ENCODE measurements at places on chromosomes 4 and X.

GRCh38 chrX:108945883-108946523, 209.6 kb upstream of the IRS4 start:
- DNase-seq: no peak

GRCh38 chrX:97968376-97969163, 1084.9 kb downstream of the RPA4 start:
- DNase-seq: no peak

DNA sequence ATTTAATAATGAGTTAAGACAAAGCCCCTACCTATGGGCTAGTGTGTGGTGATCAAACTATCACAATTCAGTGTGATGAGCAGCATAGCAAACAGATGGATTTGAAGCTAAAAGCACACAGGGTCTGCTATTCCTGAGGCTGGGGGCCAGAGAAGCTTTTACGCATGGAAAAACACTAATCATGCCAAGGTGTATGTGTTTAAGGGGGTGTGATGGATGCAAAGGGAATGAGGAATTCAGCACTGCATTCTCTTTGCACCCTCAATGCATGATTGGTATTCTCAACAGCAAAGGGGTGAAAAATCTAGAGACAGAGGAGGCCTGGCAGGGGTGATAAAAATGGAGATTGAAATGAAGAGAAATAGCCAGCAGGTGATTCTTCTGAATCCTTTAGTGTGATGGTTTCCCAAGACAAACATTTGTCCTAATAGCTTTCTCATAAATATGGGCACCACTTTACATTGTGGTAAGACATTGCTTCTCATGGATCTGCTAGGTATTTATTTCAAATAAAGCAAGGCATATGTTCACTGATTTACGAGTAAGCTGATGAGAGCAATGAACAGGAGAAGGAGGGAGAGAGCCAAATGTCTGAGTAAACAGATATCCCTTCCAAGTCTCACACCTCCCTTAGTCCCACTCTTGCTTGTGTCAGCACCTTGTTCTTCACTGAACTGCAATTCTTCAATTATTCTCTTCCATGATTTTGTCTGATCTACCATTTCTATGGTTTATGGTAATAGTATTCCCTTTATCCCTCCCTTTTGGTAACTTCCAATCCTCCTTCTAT, 15.7 kb downstream of the C1QTNF7 start:
- no peak for DNase-seq

DNA sequence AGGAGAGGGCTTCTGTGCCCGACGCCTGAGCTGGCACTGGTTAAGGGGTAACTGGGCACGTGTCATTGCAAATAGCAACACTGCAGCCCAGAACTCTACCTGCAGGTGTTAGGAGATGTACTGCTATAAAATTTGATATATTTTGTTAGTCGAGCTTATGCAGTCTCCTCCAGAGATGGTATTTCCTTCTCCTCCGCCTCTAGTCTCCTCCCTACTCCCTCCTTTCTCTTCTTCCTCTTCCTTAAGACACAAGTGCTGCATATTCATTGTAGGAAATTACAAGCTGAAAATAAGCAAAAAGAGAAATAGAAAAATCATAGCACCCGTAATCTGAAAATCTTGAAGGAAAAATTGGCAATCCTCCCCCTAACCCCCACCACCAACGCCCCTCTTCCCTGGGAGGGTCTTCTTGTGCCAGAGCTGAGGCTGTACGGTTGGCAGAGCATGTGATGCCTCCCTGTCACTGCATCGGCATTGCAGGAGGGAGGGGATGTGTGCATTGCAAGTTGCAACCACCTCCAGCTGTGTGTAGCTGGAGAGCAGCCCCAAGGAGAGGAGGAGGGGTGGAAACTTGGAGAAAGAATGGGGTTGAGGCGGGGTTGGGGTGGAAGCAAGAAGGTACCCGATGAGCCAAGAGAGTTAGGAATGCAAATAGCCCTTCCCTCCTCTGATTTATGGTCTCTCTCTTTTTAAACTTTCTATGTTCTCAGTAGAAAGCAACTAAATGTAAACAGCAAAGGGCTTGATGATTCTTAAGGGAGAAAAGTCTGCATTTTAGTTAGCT, 48.3 kb upstream of the MND1 start:
- DNase-seq: no peak

GRCh38 chr4:66059556-66059955, 389.3 kb upstream of the EPHA5 start:
- DNase-seq: no peak

GRCh38 chr4:152073351-152074087, 312.7 kb upstream of the GATB start:
- peak; percentile 83 for DNase-seq

- no peak for DNase-seq
Observed at GRCh38 chrX:115940888-115941332, 229.6 kb upstream of the AGTR2 start.

- DNase-seq: peak; percentile 70
Observed at GRCh38 chrX:25015486-25016360, at the start of gene ARX. TSS of gene ARX (minus strand) at chrX:25015965. CDS start at chrX:25015737, 228 bp downstream.

GRCh38 chr4:158033416-158034120, 139.3 kb downstream of the GASK1B start:
- no peak for DNase-seq

DNA sequence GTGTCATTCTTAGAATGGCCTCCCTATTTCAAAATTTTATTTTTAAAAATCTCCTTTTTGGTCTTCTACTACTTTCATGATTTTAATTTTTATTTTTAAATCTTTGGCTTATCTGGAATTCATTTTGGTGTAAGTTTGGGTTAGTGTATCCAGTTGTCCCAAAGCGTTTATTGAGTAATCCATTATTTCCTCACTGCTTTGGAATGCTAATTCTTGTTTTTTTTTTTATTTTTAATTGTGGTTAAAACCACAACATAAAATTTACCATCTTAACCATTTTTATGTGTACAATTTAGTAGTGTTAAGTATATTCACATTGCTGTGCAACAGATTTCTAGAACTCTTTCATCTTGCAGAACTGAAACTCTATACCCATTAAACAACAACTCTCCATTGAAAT, 8.7 kb downstream of the CITED1 start:
- no peak for DNase-seq

DNA sequence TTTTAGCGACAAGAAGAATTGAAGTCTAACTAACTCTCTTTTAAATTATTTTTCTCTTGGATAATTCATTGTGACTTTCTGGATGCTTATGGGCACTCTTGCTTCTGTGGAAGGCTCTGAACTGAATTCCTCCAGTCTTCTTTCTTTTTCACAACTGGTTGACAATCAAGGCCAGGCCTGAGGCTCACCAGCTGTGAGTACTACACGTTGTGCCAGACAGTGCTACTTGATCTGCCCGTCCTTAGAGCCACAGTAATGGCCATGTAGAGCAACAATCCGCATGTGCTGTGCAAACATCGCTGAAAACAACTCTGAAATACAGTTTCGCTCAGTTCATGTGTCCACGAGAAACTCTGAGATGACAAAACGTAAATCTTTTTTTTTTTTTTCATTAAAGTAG, 1336.3 kb upstream of the AGA start:
- no peak for DNase-seq

DNA sequence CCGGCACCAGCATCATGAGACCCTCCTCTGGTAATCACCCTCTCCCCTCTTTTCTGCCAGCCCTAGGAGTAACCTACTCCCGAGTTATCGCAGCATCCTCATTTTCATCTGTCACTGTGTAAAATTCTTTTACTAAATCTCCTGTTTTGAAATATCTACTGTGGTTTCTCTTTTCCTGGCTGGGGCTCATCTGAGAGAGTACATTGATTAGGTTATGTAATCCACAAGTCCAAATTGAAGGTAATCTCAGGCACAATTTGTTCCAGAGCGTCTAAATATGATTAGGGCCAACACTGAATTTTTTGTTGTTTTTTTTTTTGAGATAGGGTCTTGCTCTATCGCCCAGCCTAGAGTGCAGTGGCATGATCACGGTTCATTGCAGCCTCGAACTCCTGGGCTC, 142.4 kb downstream of the SMIM20 start:
- DNase-seq: no peak

DNA sequence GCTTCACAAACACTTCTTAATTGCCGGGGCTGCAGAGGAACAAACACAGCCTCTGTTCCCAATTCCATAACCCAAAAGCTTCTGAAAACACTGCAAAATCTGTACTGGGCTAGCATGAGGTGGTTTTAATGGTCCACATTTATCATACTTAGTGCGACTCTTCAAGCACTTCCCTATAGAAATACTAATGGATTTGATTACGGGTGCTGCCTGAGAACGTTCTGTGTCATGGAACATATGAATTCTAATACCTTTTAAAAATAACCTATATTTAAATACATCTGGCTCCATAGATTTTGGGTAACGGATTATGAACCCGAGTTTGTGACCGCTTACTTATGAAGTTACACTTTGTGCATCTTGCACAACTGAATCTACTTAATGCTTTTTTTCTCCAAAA, 35.4 kb upstream of the STS start:
- no peak for DNase-seq

DNA sequence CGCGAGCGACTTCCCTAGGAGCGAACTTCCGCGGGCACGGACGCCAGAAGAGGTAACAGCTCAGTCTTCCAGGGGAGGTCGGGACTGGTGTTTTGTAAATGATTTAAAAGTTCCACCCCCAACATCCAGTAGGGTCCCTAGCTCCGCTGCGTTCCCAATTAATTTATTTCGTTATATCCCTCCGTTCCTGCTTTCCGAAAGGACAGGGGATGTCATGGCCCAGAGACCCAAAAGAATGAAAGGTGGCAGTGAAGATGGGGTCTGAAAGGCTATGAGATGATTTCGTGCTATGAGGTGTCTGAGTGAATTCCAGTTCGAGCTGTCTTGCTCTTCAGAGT, 373 bp upstream of the SMIM43 start:
- DNase-seq: no peak

- no peak for DNase-seq
Observed at GRCh38 chrX:70907900-70908299, 611 bp downstream of the TEX11 start.

DNA sequence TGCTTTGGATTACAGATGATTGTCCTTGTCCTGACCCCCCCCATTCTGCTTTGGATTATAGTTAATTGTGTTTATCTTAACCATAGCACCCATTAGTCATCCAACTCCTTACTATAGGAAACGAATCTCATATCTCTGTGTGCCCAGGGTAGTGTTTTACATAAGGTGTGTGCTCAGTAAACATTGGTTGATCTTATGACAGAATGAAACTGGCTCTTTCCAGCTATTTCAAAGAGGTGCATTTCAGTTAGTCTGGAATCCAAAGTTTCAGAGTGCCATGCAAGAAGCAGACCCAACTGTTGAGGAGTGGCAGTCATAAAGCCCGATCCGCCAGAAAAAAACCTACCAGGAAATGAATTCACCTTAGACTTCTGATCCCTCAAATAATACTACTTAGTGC, 14.7 kb downstream of the TRIM2 start:
- no peak for DNase-seq

DNA sequence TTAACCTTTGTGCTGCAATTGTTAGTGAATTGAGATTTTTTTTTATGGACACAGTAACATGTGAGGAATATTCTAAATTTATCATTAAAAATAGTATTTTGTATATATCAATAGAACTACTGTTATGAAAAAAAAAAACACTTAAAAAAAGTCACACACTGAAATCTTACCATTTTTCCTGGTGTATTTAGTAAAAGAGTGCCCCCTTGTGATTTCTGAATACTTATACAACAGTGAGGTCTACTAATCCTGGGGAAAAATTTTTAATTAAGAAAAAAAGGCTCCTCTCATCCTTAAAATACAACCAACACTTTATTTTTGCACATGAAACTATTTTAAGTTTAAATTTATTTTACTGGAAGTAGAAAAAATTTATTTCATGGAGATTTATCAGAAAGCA, 56.4 kb upstream of the SPOCK3 start:
- no peak for DNase-seq

DNA sequence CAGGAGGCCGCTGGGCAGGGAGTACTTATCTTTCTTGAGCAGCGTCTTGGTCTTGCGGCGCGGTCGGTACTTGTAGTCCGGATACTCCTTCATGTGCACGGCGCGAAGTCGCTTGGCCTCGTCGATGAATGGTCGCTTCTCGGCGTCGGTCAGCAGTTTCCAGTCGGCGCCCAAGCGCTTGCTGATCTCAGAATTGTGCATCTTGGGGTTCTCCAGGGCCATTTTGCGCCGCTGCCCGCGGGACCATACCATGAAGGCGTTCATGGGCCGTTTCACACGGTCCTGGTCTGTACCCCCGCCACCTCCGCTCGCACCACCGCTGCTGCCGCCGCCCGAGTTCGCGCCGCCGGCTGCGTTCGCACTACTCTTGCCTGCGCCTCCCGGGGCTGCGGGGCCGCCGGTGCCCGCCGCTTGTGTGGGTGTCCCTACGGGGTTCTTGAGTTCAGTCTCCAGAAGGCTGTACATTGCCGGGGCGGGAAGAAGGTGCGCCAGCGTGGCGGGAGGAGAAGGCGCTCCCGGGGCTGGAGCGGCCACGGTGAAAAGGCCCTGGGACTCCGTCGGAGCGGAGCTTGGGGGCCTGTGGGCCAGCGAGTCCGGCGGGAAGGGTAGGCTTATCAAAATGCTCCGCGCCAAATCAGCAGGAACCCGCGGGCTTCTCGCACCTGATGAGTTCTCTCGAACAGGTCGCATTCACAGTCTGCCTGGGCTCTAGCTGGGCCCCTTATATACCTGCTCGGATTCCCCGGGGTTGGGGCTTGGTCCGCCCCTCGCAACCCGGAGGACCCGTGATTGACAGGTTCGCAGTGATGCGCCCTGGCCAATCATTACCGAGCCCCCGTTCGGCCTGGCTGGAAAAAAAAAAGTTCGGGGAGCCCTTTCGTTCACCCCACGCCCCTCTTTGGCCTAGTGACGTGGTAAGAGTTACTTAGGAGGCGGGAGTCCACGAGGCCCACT, at the start of gene SOX3:
Gene SOX3, minus strand, starts transcription at position 699 of the 954 bp plus-strand sequence. Its CDS starts 9 bp downstream, at position 690.
- DNase-seq: no peak

GRCh38 chr4:158630893-158631292, 40.8 kb downstream of the C4orf46 start:
- no peak for DNase-seq

- DNase-seq: no peak
Observed at GRCh38 chrX:68763481-68763880, 65.3 kb upstream of the EFNB1 start.

All from upper lobe of right lung (tissue), 1 donor.